ENCODE measurements at places on chromosomes 3 and 15. TPM values are rescaled to one million over a fixed set of nuclear protein-coding genes. Genes with fewer than 3 reads are reported as not detected.

- H3K4me3 ChIP-seq: no peak overlapping the region
- no peaks in the 10 kb centered on the region for H3K27me3 ChIP-seq
- H3K27ac ChIP-seq: no peak overlapping the region
- no peak for DNase-seq
- no peaks in the 10 kb centered on the region for H3K4me1 ChIP-seq
- no peaks in the 10 kb centered on the region for H3K36me3 ChIP-seq
Measured at GRCh38 chr15:50082066-50082465, 37.0 kb downstream of the ATP8B4 start.

DNA sequence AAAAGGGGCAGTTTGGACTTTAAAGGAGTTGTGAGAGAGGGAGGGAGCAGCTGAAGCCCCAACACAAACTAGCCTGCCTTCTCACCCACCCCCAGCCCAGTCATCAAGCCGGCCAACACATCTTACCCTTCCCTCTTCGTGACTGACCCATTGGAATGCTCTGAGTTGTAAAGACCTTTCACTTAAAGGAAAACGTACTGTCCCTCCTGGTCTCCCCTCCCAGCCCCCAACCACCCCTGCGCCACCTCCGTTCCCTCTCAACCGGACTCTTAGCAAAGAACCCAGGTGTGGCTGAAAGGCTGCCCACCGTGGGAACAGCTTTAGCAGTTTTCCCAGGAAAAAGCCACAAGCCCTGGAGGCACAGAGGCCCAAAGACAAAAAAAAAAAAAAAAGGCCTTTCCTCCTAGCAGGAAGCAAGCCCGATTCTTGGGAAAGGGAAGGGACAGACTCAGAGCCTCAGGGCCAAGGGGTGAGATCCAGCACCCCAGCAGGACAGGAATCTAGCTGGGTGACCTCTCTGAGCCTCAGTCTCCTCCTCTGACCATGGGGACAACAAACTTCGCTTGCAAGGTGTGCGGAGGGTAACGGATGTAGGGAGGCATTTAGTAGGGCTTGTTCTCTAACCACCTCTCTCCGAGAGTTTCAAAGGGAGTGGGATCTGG is 2.4 kb downstream of the CYP11A1 start:
- H3K36me3 ChIP-seq: no peaks in the 10 kb centered on the region

The SPINK8 gene
- total RNA-seq: not detected

The MRPL46 gene
- 13.7 TPM for total RNA-seq

The AGTR1 gene
- total RNA-seq: 1.5 TPM

GRCh38 chr3:184472723-184473428 is 88.7 kb upstream of the EPHB3 start:
- H3K36me3 ChIP-seq: no peaks in the 10 kb centered on the region
- H3K27ac ChIP-seq: no peak overlapping the region
- no peaks in the 10 kb centered on the region for H3K4me1 ChIP-seq
- H3K27me3 ChIP-seq: peaks cover 15% of the 10 kb centered on the region
- H3K4me3 ChIP-seq: no peak overlapping the region
- DNase-seq: no peak

DNA sequence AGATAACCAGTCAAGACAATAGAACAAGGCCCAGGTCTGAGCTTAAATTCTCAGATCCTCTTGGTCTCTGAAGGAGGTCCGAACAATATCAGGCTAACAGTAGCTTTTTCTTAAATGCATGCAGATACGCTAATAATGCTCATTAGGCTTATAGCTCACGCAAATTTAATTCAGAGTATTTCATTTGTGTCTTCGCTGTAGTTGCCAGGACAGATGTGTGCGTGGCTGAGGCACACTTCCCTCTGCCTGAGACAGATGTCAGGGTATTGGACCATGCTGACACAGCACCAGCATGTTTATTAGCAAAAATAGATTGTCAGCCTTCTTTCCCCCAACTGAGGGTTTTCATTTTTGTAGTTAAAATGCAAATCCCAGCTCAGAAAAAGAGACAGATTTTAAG is 102.9 kb upstream of the BFSP2 start:
- no peak overlapping the region for H3K4me3 ChIP-seq
- no peak for DNase-seq
- H3K27me3 ChIP-seq: no peaks in the 10 kb centered on the region
- no peaks in the 10 kb centered on the region for H3K4me1 ChIP-seq

The ARL6IP5 gene
- 132 TPM for total RNA-seq

The NAALADL2 gene
- 11.6 TPM for total RNA-seq

The PXYLP1 gene
- 5.1 TPM for total RNA-seq

The ITIH1 gene
- total RNA-seq: not detected

GRCh38 chr15:74835312-74835823 is 7.6 kb downstream of the ULK3 start:
- no peaks in the 10 kb centered on the region for H3K36me3 ChIP-seq
- H3K4me3 ChIP-seq: no peak overlapping the region
- DNase-seq: peak; percentile 48
- H3K4me1 ChIP-seq: no peaks in the 10 kb centered on the region
- no peak overlapping the region for H3K27ac ChIP-seq

DNA sequence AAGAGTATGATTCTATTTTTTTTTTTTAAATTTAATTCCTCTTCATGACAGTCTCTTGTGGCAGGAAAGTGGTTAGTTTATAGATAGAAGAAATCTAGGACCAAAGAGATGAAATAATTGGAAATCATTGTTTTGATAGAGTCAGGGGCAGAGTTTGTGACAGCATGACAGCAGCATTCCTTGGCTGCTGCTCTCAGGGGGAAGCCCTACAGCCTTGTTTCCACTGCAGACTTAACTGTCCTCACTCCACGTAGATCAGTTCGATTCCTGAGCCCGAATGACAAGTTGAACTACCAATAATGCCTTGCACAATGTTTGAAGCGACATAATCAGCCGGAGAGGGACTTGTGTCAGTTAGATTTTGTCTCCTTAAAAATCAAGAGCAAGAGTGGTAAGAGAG is 189.0 kb upstream of the ICE2 start:
- DNase-seq: no peak
- H3K4me1 ChIP-seq: no peaks in the 10 kb centered on the region
- no peaks in the 10 kb centered on the region for H3K36me3 ChIP-seq
- H3K4me3 ChIP-seq: no peak overlapping the region
- no peak overlapping the region for H3K27ac ChIP-seq

- no peaks in the 10 kb centered on the region for H3K36me3 ChIP-seq
- H3K27me3 ChIP-seq: no peaks in the 10 kb centered on the region
Measured at GRCh38 chr3:31462050-31462569, 70.6 kb upstream of the STT3B start.

GRCh38 chr15:62534996-62535395 is 369.9 kb upstream of the C2CD4B start:
- H3K27me3 ChIP-seq: no peaks in the 10 kb centered on the region
- H3K27ac ChIP-seq: no peak overlapping the region
- no peak for DNase-seq
- no peaks in the 10 kb centered on the region for H3K4me1 ChIP-seq
- no peak overlapping the region for H3K4me3 ChIP-seq
- H3K36me3 ChIP-seq: no peaks in the 10 kb centered on the region

GRCh38 chr3:158936530-158937113 is 134.8 kb downstream of the MFSD1 start:
- no peaks in the 10 kb centered on the region for H3K27me3 ChIP-seq
- H3K4me3 ChIP-seq: no peak overlapping the region
- no peak overlapping the region for H3K27ac ChIP-seq
- no peak for DNase-seq

GRCh38 chr3:94912656-94913055 is 849.8 kb downstream of the NSUN3 start:
- DNase-seq: peak; percentile 1
- H3K36me3 ChIP-seq: no peaks in the 10 kb centered on the region
- no peak overlapping the region for H3K27ac ChIP-seq

The DLL4 gene
- under 0.01 TPM for total RNA-seq

GRCh38 chr15:58924327-58924726 is 9.2 kb downstream of the SLTM start:
- peaks cover 6% of the 10 kb centered on the region for H3K36me3 ChIP-seq
- H3K4me3 ChIP-seq: no peak overlapping the region
- peak; percentile 13 for DNase-seq
- no peaks in the 10 kb centered on the region for H3K27me3 ChIP-seq
- H3K27ac ChIP-seq: peak overlapping the region; percentile 47

All from fibroblast of lung (primary cell).